Fibroblast of skin of scalp (primary cell): ENCODE measurements at places on chromosomes 11 and 22.

GRCh38 chr11:92070026-92070889, 154.4 kb upstream of the FAT3 start:
- no peak for DNase-seq

GRCh38 chr11:21401496-21401895, 732.1 kb downstream of the NELL1 start:
- no peak for DNase-seq

DNA sequence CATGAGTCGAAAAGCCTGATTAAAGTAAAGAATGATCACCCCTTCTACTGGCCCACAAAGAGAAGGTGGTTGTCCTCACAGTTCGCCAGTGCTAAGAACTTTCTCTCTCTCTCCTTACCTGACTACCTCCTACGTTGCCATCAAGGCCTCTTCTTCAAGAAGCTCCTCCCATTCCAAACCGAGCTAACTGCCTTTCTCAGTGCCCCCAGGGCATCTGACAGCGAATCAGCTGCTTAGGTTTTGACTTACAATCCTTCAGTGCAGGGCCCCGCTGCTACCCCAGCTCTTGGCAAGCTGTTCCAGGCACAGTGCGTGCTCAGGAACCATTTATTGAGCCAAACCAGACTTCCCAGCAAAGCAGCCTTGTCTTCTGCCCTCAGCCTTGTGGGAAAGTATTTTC, 5.8 kb downstream of the VSTM5 start:
- DNase-seq = no peak

DNA sequence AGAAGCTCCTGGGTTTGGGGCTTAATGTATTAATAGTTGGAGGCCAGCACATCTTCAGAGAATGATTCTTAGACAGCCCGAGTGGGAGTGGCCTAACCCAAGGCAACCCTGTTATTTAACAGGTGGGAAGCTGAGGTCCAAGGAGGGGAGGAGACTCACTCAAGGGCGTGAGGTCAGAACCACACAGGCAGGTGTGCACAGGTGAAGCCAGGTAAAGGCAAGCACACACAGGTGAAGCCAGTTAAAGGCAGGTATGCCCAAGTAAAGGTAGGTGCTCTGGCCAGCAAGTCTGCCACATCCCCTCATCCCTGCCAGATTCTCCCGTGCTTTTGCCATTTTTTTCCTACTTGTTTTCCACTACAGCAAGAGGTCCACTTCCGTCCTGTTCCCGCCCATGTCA, 2.9 kb upstream of the SHANK2 start:
- DNase-seq = no peak

DNA sequence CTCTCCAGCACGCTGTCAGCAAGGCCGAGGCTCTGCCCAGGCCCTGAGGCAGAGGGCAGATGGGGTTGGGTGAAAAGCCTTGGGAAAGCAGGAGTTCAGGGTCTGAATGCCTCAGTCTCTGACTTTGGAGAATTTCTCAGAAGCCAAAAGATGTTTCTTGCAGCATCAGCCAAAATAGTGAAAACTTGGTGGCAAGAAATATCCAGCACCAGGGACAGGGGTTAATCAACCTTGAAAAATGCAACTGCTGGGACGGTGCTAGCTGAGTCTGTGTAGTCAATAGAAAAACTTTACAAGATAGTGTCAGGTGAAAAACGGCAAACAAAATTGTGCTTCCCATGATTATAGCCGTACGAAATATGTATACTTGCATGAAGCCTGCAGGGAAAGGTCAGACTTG, 1.4 kb upstream of the ABCC8 start:
- no peak for DNase-seq

GRCh38 chr11:6124245-6124644, 16.8 kb downstream of the OR56B4 start:
- DNase-seq = no peak

DNA sequence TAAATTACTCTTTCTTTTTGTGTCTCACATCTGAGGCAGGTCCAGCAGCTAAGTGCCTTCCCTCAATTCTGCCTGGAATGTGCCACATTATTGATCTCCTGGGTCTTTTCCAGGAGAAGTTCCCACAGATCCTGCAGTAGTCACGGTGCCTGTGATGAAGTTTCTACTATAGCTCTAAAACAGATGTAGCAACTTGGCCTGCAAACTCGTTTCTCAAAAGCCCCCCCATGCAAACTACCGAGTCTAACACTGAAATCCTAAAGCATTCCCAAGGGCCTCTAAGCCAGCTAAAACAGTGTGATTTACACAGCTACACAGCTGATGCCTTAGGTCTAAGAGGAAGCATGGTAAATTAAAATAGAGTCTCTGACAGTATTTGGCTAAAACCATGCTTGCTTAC, 54.3 kb downstream of the DDI1 start:
- peak; percentile 51 for DNase-seq

DNA sequence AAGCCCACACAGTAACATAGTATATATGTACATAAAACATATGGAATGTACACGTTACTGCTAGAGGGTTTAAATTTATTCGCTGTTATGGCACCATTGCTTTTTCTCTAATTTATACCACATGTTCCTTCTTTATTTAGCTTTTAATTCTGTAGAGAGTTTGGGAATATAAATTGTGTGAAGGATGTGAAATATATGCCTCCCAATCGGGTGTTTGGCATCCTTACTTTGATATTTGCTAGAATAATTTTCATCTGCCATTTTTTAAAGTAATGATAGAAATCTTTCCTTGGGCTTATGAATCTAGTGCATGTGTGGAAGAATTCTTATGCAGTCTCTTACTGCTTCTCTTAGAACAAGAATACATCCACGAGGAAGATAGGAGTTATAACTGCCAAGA, 509.8 kb upstream of the RAG2 start:
- DNase-seq = no peak

DNA sequence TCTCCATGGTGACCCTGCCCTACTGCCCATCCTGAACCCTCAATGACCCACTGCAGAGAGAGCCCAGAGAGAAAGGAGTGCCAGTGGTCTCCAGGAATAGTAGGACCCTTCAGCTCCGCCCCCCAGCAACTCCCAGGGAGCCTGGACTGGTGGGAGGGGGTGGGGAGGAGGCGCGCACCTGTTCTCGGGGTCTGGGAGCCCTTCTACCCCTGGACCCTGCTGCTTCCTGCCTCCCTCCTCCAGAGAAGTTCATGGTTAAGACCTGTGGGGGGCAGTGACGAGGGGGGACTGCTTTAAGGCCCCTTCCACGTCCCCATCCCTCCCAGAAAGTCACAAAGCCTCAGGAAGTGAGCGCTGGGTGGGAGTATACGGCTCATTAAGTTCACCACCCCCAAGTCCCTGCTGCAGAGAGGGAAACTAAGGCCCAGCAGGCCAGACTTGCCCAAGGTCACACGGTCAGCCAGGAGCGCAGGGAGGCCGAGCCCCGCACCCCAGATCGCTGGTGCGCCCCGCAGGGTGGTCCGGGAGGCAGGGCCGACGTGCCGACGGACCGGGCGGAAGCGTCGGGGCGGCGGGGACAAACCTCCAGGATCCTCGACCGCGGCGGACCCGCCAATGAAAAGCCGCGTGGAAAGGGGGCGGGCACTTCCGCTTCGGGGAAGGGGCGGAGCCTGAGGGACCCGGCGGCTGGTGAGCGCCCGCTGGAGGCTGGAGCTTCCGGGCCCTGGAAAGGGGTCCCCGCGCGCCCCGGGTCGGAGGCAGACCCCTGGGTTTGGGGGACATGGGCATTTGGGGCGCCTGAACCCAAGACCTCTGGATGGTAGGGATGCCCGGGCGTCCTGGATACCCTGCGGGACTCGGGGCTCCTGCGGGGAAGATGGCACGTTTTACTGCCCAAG, at the start of the genes NUDT22 and TRPT1:
Gene NUDT22, plus strand, starts transcription at position 667 of the 899 bp plus-strand sequence. CDS start 379 bp downstream, outside the sequence.
Gene TRPT1, minus strand, starts transcription at position 579 of the 899 bp plus-strand sequence. Its CDS starts 326 bp downstream, at position 253.
- DNase-seq = peak; percentile 85

GRCh38 chr11:107683061-107683460, 28.8 kb downstream of the SLN start:
- DNase-seq = no peak

GRCh38 chr22:45217806-45218205, 22.9 kb downstream of the KIAA0930 start:
- DNase-seq = no peak

- peak; percentile 57 for DNase-seq
These were observed 4.1 kb upstream of the B4GALNT4 start for GRCh38 chr11:364991-365725.

DNA sequence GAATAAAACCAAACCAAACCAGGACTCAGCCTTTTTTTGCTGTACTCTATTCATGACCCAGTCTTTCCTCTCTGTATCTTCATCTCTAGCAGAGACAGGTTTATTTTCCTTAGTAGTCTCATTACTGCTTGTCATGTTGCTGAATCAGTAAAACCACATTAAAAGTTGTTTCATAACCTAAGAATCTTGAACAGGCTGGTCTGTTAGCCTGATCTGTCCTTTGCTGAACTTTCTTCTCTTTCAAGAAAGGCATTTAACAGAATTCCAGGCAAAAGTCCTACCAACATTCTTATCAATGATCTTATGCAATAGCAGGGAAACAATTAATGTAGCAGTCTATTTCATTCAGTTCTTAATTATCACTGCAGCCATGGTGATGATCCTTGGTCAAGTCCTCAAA, 197.7 kb downstream of the CASP12 start:
- DNase-seq = peak; percentile 35

DNA sequence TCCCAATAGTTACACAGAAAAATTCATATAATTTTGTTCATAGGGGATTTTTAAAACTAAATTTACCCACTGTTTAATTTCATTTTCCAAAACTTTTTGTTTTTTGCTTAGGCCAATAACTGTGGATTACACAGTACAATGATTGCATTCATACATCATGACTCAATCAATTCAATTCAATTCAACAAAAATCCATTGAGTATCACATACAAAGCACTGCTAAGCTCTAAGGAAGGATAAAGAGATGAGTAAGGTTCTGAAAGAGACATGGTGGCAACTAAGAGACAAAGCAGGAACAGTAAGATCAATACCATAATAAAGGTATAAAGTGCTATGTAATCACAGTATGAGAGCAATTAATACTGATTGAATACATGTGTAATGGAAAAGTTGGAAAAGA, 9.4 kb upstream of the LAYN start:
- no peak for DNase-seq

- no peak for DNase-seq
These were observed 116.7 kb upstream of the LARGE1 start for GRCh38 chr22:34036931-34037330.

GRCh38 chr11:44840521-44841251, 110.0 kb downstream of the TP53I11 start:
- DNase-seq = no peak

DNA sequence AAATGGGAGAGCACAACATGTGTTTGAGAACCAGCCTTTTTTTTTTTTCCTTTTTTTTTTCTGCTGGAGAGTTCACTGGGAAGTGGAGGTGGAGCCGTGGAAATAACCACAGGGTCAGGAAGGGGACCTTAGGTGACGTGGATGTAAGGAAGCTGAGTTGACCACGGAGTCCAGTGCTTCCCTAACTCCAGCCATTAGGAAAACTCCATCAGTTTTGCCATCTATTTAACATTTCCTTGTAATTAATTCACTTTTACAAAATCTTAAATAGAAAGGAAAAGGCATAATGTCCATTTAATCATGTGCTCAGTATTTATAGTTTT, 2.0 kb upstream of the CDK2AP2 start:
- DNase-seq = no peak

DNA sequence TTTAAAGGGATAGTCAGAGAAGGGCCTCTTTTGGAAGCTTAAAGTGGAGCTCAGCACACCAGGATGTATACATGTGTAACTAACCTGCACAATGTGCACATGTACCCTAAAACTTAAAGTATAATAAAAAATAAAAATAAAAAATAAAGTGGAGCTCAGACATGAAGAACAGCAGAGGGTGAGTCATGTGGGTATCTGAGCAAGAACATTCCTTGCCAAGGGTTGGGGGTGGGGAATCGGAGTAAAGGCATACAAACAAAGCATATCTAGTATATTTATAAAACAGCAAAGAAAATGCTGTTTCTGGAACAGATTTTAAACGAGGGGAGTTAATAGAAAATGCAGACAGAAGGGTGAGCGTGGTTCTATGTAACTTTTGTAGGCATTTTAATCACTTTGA, 562.6 kb upstream of the ANO3 start:
- peak; percentile 1 for DNase-seq

DNA sequence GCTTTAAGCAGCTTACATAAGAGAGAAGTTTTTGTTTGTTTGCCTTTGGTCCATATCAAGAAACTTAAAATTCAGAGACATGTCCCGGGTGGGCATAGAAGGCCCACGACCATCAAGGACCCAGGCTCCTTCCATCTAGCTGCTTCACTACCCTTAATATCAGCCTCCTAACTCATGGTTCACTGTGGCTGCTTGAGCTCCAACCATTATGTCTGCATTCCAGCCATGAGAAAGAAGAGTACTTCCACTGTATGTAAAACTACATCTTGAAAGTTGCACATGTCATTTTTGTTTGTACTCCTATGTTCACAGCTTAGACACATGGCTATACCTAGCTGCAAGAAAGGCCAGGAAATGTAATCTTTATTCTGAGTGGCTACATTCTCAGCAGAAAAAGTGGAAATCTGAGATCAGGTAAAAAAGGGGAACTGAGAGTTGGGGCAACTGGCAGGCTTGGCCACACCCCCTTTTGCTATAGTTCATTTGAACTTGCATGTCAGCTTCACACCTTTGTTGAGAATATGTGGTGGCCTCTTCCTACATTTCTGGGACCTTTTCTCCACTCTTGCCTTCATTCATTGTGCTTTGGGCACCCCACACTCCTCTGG, 81.3 kb upstream of the TP53I11 start:
- DNase-seq = no peak

DNA sequence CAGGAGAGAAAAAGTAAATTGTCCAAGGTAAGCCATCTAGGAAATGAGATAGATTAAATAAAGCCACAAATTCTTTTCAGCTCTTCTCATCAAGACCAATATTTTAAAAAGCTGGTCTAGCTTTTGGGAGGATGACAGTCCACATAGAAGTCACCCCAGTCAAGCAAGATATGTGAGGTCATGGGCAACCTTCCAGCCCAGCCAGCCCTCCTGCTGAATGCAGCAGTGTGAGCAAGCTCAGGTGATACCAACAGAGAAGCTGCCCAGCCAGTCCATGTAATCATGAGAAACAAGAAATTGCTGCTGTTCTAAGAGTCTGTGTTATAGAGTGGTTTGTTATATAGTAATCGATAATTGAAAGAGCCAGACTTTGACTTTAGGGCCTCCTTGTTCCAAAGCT, 28.7 kb downstream of the KCNE3 start:
- no peak for DNase-seq

- peak; percentile 35 for DNase-seq
These were observed at the start of gene PDE3B for GRCh38 chr11:14643697-14644225. TSS of gene PDE3B (plus strand) at chr11:14643804. CDS start at chr11:14644076, 272 bp downstream.

DNA sequence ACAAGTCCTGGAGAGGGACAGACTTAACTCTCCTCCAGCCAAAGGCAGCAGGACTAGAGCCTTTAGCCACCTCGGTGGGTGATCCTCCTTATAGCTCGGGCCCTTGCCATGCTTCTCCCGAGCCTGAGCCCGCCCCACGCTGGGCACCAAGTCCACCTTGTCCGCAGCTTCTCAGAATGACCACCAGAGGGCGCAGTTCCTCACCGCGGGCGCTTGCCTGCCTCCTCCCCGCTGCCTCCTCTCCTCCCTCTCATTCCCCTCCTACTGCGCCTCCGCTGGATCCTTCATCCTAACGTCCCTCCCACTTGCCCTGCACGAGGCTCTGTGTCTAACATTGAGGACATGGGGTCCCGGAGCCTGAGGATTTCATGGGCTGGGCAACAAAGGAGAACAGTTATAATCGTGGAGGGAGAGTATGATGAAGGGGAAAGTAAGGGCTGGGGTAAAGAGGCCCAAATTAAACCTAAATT, 11.3 kb upstream of the MOGAT2 start:
- peak; percentile 68 for DNase-seq
